Breast epithelium (tissue), 4 donors: ENCODE measurements at places on chromosomes 5 and 9.

- DNase-seq = no peak
Observed at GRCh38 chr9:95533996-95534680, 17.4 kb upstream of the PTCH1 start.

DNA sequence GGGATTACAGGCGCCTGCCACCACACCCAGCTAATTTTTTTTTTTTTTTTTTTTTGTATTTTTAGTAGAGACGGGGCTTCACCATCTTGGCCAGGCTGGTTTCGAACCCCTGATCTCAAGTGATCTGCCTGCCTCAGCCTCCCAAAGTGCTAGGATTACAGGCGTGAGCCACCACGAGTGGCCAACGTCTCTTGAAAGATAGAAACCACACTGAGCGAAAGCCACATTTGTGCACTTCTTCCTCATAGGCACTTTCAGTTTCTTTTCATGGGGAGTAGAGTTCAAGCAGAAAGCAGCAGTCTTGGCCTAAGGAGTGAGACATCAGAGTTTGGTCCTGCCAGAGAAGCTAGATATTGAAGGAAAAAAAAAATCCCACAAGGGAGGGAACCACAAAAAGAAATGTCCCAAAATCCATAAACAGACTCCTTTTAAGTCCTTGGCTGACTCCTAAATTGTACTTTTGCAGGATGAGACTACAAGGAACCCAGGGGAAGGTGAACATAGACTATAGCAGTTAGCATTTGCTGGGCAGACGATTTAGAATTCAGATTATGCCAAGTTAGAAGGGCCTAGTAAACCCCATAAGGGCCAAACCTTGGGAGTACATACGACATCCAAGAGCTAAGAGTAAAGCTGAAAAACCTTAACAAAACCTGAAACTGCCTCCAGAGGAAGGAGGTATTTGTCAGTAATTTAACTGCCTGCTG is 43.9 kb upstream of the GLIPR2 start:
- no peak for DNase-seq

GRCh38 chr5:132673488-132673887 is 301 bp upstream of the IL4 start:
- no peak for DNase-seq

DNA sequence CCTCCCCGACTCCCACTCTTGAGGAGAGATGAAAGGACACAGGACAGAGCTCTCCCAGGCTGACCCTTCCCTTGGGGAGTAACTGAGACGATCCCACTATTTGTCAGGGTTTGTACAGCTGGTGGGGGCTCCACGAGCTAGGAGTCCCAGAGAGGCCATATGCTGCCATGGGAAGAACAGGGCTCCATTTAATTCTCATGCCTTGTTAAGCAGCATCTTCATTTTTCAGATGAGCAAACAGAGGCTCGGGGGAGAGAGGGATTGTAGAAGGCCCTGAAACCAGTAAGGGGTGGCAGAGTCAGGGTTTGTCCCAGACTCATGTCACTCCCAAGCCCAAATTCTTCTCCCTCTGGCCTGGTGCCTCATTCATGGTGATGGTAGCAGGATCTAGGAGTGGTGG is 176.4 kb downstream of the NSG2 start:
- no peak for DNase-seq

DNA sequence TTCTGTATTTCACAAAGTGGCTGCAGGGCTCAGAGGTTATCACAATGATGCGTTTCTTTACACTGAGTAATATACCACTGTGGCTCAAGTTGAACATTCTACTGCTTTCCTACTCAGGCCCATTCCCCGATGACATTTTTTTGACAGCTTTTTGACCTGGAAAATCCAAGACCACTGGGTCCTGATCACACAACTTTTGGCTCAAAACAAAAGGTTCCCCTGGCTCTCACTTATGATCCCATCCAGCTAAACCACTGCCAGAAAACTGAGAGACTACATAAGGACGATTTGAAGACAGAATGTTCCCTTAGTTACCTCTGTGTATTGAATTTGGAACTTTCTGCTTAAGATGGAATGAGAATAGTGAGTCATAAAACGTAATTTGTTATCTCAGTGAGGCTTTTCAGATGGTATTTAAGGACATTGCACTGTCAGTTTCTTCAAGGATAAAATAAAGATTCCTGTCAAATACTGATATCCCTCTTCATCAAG is 78.0 kb upstream of the FBXL7 start:
- no peak for DNase-seq

- DNase-seq = no peak
Observed at GRCh38 chr5:119666542-119666941, 37.2 kb downstream of the FAM170A start.

- DNase-seq = no peak
Observed at GRCh38 chr9:76602199-76602598, 143.2 kb downstream of the GCNT1 start.

DNA sequence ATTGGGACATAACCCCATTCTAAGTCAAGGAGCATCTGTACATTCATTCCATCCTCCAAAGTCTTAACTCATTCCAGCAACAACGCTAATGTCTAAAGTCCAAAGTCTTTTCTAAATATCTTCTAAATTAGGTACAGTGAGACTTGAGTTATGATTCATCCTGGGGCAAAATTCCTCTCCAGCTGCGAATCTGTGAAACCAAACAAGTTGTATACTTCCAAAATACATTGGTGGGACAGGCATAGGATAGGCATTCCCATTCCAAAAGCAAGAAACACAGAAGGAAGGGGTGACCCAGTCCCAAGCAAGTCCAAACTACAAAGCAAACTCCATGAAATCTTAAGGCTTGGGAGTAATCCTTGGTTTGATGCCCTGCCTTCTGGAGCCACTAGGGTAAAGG is 97.6 kb upstream of the FANCC start:
- no peak for DNase-seq

- DNase-seq = no peak
Observed at GRCh38 chr9:89374176-89374575, 55.9 kb downstream of the SECISBP2 start.

DNA sequence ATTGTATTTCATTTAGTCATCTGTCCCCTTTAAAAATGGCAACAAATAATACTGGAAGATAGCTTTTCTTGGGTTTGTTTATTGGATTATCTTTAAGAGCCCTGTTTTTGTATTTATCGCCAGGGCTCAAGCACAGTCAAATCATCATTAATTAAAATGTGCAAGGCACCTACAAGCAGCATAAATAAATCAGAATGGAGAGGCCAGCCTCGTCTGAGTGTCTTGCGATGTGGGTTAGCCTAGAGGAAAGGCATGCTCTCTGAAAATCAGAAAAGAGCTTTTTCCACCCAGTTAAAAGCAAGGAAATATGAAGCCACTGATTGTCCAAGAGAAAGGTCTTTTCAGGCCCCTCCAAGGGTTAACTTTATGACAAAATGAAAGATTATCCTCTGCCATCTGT is 31.8 kb downstream of the ZFAND5 start:
- DNase-seq = no peak

DNA sequence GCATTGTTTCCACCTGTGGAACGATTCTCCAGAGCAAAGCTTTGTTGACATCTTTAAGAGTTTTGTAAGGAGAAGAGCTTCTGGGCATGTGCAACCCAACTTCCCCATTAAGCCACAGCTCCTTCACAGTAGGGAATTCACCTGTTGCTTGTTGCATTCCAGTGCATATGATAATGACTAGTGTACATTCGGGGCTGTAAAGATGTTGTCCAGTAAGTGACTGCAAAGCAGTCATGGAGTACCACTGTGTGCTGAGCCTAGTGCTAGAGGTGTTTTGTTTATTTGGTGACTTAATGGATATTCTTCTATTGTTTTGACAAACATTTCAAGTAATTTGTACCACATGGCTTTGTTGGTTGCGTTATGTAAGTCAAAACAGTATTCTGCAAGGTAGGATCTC is 12.8 kb downstream of the UGCG start:
- DNase-seq = no peak

GRCh38 chr9:130927995-130928900 is 10.8 kb downstream of the FIBCD1 start:
- DNase-seq = no peak

GRCh38 chr9:114285166-114285867 is 37.6 kb upstream of the ORM1 start:
- DNase-seq = peak; percentile 47

GRCh38 chr5:69308046-69308553 is 24.5 kb downstream of the CCDC125 start:
- DNase-seq = no peak

- DNase-seq = no peak
Observed at GRCh38 chr5:3594510-3595005, 1.1 kb upstream of the IRX1 start.

- DNase-seq = no peak
Observed at GRCh38 chr9:105967797-105968196, 273.5 kb downstream of the TMEM38B start.

GRCh38 chr5:141716009-141716408 is 34.0 kb upstream of the ARAP3 start:
- peak; percentile 24 for DNase-seq

DNA sequence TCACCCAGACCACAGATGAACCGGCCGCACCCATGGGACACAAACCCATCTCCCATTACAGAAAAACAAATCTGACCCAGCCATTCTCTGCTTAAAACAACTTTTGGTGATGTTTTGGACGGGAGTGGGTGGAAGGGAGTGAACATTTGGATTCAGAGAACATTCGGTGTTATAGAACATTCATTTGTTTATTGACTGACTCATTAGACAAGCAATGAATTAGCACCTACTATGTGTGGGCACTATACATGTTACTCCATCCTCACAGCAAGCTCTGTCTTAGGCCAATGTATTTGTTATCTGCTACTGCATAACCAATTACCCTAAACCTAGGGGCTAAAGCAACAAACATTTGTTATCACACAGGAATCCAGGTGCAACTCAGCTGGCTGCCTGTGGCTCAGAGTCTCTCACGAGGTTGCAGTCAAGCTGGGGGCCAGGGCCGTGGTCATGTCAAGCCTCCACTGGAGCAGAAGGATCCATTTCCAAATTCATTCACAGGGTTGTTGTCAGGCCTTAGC is 5.1 kb upstream of the ERGIC1 start:
- no peak for DNase-seq

DNA sequence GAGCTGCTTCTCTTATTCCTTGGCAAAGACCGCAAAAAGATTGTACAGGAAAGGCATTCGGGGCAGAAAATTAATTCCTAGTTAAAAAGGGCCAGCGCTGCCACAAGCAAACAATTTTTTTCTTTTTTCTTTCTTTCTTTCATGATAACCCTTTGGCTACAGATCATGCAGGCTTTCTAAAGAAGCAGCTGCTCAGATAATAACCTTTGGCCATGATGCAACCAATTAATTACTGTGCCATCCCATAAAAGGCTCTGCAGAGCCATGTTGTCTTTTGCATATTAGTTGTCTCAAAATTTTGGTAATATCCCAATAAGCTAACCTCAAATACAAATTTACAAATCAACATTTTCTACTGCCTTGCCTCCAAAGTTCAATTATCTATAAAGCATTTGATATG is 758.4 kb upstream of the SEMA6A start:
- DNase-seq = no peak

DNA sequence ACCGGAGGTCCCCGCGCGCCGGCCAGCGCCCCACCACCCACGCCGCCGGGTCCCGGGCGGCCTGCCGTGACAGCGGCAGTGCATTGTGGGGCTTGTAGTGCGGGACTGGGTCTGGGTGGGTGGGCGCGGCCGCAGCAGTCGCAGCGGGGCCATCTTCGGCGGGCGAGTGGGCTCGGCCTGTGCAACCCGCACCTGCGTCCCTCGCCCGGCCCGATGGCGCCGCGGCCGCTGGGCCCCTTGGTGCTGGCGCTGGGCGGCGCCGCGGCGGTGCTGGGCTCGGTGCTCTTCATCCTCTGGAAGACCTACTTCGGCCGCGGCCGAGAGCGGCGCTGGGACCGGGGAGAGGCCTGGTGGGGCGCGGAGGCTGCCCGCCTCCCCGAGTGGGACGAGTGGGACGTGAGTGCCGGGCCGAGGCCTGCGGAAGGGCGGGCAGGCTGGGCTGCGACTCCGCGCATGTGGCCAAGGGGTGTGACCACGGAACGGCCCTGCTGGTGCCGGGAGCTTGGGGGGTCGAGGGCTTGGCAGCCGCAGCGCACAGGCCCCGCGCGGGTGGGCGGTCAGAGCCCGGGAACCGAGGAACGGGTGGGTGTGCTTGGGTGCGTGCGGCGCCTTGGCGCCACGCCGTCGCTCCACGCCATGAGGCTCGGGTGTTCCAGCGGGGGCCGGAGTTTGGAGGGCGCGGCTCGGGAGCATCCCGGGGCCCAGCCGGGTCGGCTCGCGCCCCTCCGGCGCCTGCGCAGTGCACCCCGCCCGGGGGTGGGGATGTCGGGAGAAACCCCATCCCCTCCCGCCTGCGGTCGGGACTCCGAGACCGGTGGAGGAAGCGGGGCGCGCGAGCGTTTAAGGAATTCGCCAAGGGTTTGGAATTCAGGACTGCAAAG is at the start of gene ARL10:
Gene ARL10 (plus strand): TSS at position 137 of the 881 bp plus-strand sequence. CDS start 77 bp downstream, at position 214.
- DNase-seq = no peak

- no peak for DNase-seq
Observed at GRCh38 chr9:127742435-127743088, 7.5 kb upstream of the TOR2A start.

DNA sequence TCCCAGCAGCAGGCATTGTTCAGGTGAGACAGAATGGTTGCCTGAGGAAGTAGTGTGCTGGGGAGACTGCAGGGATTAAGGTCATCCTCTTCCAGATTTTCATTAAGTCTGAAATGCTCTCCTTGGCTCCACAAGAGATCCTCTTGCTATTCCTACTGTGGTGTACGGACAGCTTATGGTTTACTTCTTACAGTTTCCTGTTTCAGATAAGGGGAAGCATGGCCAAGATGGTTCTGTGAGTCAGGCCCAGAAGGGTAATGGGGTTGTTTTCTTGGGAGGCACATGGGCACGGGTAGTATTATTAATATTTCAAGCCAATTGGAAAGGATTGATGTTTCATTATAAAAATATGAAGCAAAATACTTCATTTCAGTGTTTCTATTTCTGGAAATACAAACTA is 42.9 kb downstream of the GLRX start:
- DNase-seq = no peak

DNA sequence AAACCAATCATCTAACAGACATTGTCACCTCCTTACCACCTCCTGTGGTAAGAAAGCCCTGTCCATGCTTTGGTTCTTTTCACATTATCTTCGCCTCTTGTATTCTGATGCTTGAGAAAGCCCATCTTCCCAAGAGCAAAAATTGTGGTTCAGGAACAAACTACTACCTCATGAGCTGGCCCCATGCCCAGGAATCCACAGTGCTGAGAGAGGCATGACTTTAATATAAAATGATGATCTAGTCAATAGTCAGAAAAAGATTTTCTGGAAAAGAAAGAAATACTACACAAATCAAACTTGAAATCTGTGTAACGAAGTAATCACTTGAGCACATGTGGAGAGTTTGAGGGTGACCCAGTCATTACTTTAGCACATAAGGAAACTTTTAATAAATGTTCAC is 94.7 kb downstream of the FGF10 start:
- peak; percentile 54 for DNase-seq
